ENCODE measurements at places on chromosomes 13 and 19.

DNA sequence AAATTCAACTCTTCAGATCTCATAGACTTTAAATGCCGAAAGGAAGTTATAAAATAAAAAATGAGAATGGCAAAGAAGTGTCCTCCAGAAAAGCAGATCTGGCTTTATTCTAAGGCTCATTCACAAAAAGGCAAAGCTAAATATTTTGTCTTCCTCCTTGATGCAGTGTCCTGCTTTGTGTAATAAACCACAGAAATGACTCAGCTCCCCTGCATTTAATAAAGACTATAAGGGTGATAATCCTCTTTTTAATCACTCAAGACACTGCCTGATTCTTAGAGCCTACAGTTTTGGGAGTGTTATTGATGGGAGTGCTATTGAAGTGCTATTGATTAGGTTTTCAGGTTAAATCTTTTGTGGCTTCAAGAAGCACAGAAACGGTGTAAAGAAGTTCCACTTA is 482.0 kb downstream of the PCDH20 start:
- DNase-seq: no peak

DNA sequence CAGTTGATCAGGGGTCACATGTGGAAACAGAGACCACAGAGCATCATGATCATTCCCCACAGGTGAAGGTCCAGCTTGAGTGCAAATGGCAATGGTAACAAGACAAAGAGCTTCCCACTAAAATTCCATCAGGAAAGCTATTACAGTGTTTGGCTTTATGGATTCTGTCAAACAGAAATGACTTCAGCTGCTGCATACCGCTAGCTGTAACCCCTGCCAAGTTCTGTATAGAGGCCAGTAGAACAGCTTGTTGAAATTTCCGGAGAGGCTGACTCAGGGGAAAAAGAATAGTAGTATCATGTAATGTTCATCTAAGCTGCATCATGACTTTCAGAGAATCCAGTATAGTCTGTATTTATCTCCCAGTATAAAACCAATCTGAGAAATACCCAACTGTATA is 1704.7 kb downstream of the SLITRK5 start:
- DNase-seq: no peak

DNA sequence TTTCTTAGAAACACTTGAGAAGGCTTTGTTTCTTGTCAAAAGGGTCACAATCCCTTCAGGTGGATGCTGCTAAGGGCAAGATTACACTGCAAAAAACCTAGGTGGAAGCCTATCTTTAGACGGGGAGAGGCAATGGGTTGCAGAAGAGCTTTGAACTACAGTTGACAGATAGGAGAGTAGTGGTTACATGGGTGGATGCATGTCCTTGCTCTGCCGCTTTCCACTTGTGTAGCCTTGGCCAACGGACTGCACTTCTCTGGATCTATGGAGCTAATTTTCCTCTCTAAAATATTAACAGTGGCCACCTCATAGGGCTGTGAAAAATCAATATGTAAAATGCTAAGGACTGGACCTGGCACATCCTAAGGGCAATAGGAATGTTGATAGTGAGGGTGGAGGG is 980 bp downstream of the BCKDHA start:
- DNase-seq: no peak

DNA sequence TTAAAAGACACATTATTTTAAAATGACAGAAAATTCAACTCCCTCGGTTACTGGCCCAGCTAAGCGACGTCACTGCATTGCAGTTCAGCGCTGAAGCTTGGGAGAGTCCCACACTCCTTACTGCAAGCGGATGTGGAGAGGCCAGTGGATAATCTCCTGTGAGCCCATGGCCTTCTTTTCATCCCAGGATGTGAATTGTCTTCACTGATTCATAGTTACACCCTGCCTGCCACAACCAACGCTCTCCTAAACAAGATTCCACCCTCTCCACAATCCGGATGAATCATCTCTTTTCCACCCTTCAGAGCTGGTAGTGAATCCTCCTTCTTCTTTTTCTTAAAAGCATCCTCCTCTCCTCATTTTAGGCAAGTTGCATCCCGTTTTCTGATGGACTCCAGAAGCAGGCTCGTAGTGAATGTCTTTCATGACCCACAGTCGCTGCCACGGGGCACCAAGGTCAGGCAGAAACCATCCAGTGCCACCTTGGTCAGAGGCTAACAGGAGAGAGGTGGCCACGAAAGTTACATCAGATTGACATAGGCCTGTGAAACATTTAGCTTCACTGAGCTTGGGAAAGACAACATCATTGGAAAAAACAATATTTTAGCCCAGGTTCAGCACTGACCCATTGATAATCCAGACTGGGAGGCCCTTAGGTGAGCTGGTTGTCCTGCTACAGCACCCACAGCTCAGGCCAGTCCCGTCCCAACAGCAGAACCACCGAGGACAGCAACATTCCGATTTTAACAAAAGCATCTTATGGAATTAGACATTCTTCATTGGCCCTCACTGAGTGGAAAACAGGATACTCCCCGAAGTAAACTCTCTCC is 2.0 kb downstream of the GJB2 start:
- DNase-seq: no peak

DNA sequence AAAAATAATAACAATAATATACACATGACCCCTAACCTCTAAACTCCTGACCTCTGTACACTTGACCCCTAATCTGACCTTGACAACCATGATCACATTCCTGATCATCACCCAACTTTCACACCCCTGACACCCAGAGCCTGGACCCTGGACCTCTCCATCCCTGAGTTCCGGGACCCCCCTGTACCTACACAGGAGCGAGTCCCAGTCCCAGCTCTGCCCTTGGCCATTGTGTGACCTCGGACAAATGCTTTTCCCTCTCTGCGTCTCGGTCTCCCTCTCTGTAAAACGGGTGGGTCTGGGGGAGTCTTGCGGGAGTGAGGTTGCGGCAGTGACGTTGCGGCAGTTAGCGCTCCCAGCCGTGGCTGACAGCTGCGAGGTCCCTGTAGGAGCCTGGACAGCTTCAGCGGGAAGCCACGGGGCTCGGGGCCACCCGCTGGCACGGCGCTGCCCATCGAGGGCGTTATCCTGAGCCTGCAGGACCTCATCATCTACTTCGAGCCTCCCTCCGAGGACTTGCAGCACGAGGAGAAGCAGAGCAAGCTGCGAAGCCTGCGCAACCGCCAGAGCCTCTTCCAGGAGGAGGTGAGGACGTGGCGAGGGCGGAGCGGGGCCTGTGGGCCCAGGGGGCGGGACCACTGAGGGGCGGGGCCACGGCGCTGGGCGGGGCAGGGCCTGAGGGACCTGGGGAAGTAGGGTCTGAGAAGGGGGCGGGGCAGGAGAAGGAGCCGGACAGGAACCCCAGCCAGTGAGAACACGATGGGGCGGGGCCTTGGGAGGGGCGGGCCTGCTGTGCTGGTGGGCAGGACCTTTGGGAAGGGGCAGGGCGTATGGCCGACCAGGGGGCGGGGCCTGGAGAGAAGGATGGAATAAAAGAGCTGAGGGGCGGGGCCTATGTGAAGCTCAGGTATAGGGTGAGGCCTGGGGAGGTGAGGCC is 19.2 kb downstream of the RYR1 start:
- no peak for DNase-seq

DNA sequence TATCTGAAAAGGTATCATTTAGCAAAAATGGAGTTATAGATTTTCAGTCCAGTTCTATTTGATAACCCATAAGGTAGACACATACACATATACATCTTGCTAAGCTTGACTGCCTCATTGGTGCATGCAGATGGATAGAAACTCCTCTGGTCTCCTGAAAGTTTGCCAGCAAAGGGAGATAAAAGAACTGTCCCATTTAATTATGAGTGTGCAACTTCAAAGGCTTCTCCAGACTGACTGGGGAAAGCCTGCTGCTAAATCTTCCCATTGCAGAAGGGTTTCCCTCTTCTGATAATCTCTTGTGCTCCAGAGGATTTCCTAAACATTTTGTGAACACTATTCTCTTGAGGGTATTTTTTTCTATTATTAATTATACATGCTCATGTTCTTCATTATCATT is 131.9 kb downstream of the ITGBL1 start:
- no peak for DNase-seq

- no peak for DNase-seq
Measured at GRCh38 chr13:20191311-20192157, 1.2 kb downstream of the GJB2 start.
